ENCODE measurements at places on chromosomes 11 and 22.

- no peak for DNase-seq
These were observed 629 bp downstream of the CCKBR start for GRCh38 chr11:6260207-6260726.

DNA sequence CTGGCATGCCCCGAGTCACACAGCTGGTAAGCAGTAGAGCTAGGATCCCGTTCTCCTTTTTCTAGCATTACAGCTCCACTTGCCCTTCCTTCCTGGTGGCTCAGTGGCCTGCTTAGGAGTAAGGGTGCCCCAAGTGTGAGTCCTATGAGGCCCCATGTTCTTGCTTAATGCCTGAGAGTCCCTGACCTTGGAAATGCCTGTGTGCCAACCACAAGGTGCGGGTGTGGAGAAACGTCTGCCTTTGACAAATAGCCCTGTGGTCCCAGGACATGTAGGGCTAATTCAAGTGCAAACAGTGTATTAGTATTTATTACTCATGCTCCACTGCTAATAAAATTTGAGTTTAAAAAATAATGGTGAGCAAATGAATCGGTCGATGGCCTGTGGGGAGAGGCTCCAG, 18.4 kb downstream of the GRIK4 start:
- DNase-seq: no peak

DNA sequence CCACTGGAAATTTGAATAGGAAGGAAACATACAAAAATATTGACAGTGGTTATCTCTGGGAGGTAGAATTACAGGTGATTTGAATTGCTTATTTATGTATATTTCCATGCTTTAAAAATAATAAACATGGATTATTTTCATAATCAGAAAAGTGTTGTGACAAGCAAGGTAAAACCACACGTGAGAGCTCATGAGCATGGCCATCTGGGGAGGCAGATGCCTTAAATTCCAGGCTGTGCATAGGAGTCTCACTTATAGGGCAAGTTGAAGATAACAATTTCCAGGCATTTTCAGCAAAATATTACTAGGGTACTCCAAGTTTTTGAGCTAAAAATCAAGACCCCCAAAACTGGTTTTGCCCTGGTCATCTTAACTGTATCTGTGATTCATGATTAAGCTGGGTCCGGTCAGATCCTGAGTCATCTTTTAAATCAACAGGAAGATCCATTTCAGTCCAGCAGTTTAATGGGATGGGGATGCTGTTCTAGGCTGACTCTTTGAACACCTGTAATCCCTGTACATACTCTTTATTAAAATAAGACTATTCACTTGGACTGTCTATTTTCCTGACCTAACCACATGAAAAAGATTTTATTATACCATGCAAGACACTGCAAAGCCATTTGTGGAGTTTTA, 115.8 kb upstream of the NARS2 start:
- DNase-seq: no peak

GRCh38 chr11:82539669-82540068, 194.0 kb downstream of the FAM181B start:
- DNase-seq: no peak

GRCh38 chr11:11970556-11970955, 37.9 kb downstream of the DKK3 start:
- no peak for DNase-seq

DNA sequence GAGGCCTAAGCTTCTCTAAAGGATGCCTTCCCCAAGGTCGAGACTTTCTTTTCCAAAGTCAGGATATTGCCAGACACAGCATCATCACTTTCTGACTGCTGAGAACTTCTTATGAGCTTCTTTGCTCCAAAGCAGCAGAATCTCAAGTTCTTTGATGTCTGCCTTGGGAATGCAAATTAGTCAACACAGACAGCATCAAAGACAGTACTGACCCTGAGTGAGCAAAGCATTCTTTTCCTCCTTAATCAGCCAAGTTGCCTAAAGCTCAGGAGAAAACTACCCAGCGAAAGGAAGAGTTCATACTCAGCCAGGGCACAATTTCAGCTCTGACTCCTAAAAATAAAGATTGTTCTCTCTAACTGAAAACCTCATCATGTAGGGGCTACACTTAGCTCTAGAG, 98.0 kb downstream of the SLC36A4 start:
- DNase-seq: no peak

DNA sequence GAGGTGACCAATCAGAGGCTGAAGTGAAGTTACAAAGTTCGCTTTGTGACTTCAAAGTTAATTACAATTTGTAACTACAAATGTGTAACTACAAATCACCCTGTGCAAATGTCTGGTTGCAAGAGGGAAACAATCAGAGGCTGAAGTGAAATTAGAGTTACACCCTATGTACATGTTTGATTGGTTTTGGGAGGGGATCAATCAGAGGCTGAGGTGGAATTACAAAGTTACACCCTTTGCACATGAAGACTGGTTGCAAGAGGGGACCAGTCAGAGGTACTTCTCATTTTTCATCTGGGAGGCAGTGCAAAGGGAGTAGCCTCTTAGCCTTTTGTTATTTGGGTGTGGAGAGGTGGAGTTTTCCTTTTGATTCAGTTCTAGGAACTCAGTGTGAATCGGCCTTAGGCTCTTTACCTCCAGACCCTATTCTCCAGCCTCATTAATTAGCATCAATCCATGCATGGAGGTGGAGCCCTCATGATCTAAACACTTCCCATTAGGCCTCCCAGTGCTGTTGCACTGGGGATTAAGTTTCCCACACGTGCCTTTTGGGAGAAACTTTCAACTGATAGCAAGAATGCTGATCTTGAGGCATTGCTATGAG, 291.3 kb upstream of the MTNR1B start:
- DNase-seq: no peak

GRCh38 chr11:102268083-102268984, 49.0 kb upstream of the BIRC3 start:
- DNase-seq: no peak

- no peak for DNase-seq
These were observed 34.0 kb upstream of the SLC22A25 start for GRCh38 chr11:63277345-63277943.

DNA sequence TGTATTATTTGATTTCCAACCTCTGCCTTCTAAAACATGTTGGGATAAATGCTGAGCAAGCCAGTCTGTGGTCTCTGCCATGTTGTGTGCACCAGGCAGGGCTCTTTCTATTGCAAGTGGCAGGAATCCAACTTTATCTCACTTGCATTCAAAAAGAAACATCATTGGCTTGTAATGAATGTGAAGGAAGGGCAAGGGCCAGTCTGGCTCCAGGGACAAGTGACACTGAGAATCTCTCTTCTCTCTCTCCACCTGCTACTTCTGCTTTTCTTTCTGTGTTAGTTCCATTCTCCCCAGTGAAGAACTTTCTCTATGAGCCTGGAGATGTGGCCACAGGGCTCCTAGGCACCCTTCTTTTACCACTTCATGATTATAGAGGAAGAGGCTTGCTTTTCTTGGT, 329.9 kb upstream of the NCAM1 start:
- DNase-seq: no peak

- no peak for DNase-seq
These were observed 78.0 kb upstream of the PPARA start for GRCh38 chr22:46072110-46072881.

DNA sequence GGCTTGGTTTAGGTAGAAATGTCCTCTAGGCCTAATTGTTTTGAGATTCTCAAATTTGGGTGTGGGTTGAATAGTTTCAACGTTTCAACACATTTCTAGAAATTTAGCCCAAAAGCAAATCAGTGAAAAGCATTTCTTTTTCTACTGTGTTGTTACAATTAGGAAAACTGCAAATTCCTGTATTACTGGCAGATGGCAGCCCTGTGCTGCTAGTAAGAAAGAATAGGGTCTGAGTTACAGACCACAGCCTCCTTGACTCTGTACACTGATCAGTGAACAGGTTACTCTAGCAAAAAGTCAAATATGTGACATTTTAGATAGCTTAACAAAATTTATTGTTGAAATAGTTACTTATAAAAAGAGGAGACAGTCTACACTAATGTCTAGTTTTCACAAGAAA, 703.0 kb downstream of the JRKL start:
- no peak for DNase-seq

DNA sequence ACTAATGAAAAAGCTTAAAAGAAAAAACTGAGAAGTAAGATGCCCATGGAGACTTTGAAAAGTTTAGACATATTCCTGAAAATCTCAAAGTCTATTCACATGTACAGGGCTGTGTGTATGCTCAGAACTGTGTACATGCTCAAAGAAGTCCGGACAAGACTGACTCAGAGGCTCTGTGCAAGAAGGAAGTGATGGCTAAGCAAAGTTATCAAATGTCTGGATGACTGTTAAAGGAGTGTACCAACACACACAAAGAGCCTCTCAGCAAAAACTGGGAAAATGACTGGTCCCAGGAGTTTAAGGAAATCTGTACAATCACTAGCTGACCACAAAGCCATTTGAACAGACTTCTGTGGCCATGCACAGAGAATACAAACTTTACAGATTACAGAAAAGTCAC, 33.1 kb upstream of the ARHGAP32 start:
- DNase-seq: no peak

GRCh38 chr11:2250485-2250884, 19.9 kb downstream of the ASCL2 start:
- no peak for DNase-seq

DNA sequence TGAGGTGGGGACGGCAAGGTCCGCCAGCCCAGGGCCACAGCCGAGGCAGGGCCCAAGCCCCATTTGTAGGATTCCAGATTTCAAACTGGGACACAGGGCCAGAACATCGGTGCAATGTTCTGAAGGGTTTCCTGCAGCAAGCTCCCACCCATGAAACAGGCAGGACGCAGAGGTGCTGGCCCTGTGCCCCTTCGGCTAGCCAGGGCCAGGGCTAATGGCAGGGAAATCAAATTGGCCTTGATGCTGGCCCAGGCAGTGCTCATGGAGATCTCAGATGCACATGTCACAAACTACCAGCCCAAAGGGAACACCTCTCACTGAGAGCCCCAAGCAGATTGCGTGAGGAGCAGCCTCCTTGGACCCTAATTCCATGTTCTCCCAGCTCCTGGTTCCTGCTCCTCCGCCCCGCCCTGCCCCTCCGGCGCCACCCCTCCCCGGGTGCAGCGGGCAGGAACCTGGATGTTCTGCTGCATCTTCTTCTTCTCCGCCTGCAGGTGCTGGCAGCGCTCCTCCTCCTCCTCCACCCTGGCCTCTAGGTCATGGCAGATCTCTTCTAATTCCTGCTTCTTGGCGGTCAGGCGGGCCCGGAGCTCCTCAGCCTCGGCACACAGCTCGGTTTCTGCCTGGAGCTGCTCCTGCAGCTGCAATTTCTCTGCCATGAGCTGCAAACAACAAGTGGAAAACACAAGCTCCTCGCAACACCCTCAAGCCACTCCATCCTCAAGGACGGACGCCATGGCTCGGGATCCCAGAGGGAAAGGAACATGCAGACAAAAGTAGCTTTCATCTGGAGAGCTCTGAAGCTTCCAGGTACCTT, 47.7 kb downstream of the APOL1 start:
- no peak for DNase-seq

DNA sequence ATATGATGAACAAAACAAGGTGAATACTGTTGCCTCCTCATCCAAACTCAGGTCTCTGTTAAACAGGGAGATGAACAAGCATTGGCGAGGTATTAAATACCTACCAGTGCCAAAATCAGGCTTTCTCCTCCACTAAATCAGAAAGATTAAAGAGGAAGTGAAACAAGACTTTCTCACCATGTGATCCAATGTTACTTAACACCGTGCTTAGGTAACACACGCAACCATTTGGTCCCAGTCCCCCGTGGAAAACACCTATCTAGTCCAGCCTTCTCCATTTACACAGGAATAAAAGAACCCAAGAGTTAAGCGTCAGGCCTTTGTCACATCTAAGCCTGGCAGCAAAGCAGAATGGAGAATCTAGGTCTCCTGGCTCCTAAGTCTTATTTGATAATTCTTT, 34.5 kb downstream of the TENM4 start:
- DNase-seq: no peak

DNA sequence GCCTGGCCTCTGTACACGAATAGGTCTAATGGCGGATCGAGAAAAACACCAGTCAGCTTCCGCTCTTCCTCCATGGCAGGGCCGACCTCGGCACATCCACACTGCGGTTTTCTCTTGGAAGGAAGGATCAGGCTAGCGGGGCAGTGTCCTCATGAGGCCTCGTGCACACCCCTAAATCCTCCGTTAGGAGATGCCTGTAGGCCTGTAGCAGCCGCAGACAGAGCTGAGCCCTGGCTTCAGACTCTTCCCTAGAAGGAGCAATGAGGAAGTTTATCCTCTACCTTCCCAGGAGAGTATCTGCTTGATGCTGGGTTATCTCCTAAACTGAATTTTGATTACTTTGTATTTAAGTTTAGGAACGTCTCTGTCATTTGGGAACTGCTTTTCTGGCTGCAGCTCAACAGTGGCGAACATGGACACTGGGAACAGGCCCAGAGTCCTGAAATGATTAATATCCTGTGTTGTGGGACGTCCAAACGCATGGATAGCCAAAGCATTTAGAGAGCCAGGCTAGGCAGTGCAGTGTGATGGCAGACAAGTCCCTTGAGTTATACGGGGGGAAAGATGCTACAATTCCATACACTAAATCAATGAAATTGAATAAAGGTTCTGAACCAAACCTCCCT, 16.5 kb upstream of the BMAL1 start:
- DNase-seq: no peak

DNA sequence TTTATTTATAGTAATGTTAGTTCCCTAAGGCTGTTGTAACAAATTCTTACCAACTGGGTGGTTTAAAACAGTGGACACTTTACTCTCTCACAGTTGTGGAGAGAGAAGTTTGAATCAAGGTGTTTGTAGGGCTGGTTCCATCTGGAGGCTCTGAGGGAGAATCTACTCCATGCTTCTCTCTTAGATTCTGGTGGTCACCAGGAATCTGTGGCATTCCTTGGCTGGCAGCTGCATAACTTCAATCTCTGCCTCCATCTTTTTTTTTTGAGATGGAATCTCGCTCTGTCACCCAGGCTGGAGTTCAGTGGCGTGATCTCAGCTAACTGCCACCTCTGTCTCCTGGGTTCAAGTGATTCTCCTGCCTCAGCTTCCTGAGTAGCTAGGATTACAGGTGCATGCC, 46.3 kb downstream of the LDLRAD3 start:
- DNase-seq: no peak

- DNase-seq: no peak
These were observed 45.4 kb downstream of the IGF2 start for GRCh38 chr11:2093575-2094353.
